Stimulated activated naive B cell treated with anti-CD40 and anti-IgM and Interleukin-4, amounts not matched to agents 10 μg/mL and 1 μg/mL and 100 μg/mL, for 72 hours (primary cell): ENCODE measurements at places on chromosomes 7 and 10.

GRCh38 chr10:70622981-70623844, 20.7 kb upstream of the PRF1 start:
- no peak for DNase-seq

DNA sequence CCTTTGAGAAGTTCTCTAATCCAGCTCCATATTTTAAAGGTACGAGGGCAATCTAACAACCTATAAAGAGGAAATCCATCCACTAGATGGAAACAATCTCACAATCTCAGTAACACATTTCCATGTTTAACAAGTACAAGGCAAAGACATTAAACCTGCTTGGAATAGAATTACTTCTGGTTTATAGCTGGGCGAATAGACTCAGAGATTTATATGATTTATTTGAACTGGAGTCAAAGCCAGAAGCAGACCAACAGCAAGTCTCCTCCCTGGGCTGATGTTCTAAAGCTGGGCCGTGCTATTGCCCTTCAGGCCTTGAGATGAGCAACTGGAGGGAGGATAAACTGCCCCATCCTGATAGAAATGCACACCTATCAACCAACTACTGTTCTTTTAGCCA, 25.3 kb downstream of the SLC26A3 start:
- no peak for DNase-seq

- DNase-seq, result no peak
Measured at GRCh38 chr7:16509829-16510228, 16.8 kb upstream of the LRRC72 start.

- no peak for DNase-seq
Measured at GRCh38 chr10:7426349-7426748, 15.5 kb upstream of the SFMBT2 start.

GRCh38 chr10:11424456-11425295, 186.8 kb downstream of the USP6NL start:
- no peak for DNase-seq

DNA sequence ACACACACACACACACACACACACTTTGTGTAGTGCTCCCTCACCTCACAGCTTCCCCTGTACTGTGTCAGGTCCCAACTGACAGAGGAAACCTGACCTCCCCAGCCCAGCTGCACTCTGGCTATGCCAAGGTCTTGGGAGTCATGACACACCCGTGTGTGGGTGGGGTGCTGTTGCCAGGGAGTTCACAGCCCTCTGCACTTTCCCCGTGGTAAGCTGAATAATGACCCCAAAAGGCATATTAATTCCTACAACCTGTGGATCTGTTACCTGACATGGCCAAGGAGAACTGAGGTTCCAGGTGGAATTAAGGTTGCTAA, 8.9 kb upstream of the NANOS1 start:
- no peak for DNase-seq

DNA sequence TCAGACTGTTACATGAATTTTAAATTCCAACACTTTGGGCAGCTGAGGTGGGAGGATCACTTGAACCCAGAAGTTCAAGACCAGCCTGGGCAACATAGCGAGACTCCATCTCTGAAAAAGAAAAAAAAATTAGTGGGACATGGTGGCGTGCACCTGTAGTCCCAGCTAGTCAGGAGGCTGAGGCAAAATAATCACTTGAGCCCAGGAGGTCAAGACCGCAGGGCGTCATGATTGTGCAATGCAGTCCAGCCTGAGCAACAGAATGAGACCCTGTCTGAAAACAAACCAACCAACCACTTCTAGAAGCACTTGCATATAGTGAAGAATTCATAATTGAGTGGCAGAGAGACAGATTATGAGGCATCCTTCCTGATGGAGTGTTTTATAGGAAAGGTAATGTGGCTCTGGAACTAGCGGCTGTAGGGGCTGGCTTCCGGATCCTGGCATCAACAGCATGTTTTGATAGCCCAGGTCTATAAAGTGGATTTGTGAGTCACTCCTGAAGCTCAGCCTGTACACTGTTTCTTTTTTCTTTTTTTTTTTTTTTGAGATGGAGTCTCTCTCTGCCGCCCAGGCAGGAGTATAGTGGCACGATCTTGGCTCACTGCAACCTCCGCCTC, 40.3 kb upstream of the RSBN1L start:
- DNase-seq, result no peak

DNA sequence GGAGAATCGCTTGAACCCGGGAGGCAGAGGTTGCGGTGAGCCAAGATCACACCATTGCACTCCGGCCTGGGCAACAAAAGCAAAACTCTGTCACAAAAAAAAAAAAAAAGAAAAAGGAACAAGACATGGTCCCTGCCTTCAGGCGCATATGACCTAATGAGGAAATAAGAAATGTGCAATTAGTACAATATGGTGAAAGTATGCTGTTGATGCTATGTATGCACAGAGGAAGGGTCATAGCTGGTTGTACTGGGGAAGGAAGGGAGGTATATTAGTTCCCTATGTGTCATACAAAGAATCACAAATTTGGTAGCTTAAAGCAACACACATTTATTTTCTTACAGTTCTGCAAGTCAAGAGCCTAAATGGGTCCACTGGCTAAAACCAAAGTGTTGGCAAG, 97.8 kb upstream of the MPP7 start:
- no peak for DNase-seq
